ENCODE measurements at places on chromosomes 1 and 21.

DNA sequence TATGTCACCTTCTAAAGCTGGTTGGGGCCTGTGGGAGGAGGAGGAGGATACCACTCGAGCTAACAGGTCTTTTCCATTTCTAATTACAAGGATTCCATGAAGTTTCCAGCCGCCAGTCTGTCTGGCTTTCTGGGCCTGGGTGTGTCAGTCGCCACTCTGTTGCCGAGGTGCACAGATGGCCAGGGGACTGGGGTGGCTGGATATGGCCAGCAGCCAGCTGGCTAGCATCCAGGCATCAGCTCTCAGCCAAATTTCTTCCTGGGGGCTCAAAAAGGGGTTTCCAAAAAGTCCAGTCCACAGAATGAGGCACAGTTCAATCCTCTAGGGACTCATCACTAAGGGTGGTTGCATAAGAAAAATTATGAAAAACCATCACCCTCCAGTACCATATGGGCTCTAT is 32.4 kb downstream of the ITPKB start:
- DNase-seq: no peak

DNA sequence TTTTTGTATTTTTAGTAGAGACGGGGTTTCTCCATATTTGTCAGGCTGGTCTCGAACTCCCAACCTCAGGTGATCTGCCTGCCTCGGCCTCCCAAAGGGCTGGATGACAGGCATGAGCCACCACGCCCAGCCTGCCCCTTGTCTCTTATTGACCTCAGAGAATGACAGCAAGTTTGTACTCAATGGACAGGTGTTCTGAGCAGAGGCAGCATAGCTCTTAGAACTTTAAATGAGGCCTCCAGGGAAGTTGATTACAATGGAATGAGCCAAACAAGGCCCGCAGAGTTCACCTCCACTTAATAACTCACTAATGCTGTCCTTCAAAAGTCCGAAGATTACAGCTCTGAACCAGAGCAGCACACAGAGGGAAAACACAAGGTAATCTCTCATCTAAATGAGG is 10.9 kb downstream of the TMPRSS2 start:
- no peak for DNase-seq

GRCh38 chr1:230058626-230059025 is 8.4 kb upstream of the GALNT2 start:
- no peak for DNase-seq

GRCh38 chr1:21836729-21837128 is 24.7 kb downstream of the LDLRAD2 start:
- no peak for DNase-seq

DNA sequence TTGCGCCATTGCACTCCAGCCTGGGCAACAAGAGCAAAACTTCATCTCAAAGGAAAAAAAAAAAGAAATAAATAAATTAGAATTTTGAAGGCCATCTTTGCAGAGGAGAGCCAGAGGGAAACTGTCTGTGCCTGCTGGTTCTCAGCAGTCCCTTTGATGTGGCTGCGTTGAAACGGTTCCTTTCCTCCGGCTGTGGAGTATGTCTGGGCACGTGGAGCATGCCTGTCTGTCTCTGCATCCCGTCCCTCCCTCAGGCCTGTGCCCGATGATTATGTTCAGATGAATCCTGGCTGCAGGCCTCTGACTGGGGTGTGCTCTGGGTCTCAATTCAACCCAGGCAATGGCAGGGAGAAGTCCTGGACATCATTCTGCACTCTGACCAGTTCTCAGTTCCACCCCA is 33.4 kb downstream of the KIAA1614 start:
- no peak for DNase-seq

DNA sequence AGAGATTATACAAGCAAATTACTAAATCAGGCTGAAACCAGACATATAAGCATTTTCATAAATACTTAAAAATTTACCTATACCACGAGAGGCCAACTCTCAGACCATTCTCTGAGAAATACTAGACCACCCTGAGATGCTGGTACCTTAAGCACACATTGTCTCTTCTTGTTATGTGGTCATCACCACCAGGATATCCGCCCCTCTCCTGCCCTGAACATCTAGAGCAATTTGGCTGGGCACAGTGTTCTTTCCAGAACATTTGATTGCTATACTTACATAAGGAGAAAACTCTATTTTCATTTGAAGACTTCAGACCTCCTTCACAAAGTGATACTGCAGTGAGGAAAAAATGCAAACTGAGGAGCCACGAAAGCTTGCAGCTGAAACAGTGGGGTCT is 36.2 kb upstream of the DUSP10 start:
- DNase-seq: no peak

DNA sequence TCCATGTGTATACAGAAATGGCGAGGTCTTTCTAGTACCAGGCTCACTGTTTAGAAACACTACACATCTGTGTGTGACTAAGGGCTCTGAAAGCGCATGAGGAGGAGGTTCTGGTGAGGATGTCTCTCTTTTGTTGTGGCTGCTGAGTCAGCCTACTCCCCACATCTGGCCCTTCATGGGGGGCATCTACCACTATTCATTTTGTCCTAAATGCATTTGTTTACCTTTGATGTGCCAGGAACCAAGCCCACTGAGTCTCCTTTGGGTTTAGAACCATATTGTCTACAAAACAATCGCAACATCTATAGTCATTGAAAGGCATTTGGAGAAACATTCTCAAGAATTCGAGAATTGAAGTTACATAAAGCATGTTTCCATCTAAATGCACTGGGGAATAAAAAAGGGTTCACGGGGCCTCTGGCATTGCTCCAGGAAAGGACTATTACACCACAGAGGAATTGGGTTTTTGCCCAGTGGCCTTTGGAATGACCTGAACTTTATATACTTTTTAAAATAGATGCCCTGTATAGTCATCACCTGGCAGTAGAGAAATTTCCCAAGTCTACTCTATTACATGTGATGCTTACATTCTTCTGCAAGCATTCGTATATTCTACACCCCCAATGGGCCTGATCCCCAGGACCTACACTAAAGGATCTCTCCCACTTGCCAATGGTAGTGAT is 35.1 kb upstream of the ADORA3 start:
- no peak for DNase-seq

DNA sequence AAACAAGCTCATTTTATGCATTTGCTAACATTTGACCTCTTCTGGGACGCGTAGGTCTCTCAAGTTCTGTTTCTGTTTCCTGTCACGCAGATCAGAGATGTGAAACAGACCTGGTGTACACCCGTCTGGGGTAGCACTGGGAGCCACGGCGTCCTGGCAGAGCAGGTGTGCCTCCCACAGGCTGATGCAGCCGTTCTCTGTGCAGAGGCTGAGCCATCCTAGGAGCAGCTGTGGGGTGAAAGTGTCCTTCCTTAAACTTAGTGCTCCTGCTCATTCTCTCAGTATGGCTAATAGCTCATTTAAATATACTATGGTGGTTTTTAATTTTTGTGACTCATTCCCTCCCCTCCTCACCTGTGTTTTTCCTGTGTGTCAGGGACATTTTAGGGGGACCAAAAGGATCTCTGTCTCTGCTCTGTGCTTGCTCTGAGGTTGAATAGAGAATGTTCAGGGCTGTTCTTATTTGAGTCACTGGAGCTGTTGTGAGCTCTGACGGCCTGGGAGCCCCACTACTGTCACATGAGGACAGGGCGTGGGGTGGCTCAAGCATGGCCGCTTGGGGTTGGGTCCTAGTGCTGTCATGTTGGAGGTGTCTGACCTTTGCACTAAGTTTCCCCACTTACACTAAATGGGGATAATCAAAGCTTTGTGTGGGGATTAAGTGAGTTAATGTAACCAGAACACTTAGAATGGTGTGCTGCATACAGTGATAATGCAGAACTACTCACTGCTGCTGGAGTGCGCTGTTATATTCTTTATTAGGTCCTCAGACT is 43.0 kb downstream of the GALNT2 start:
- no peak for DNase-seq

GRCh38 chr1:27520651-27521050 is 30.7 kb upstream of the WASF2 start:
- no peak for DNase-seq

DNA sequence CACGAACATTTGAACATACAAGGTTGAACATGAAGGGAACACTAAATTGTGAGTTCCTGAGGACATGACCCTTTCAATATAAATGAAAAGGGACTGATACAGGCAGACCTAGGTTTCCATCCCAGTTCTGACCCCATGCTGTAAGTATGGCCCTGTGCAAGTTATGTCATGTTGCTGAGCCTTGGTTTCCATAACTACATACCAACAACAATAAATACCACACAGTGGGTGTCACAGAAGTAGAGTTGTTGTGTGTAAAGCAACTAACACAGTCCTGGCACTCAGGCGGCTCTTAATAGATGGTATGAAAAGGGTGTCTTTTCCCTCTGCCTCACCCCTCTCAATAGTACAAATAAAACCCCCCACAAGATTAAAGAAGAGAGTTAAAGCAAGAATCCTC is 140.8 kb downstream of the LMX1A start:
- no peak for DNase-seq

DNA sequence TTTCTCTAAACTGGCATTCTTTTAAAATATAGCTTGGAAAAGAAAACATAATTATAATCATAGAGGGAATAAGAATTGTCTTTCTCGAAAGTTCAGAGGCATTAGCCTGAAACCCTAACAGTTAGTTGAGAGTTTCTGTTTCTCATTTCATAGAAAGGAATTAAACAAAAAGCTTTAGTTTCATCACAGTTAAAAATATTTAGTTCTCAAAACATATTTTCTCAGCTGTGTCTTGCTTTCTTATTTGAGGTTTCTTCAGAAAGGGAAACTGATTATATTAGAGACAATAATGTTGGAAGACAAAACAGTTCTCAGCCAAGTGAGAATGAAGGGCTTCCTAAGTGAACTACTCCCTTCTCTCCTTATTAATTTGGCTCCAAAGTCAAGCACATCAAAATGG is 75.4 kb upstream of the C1orf105 start:
- DNase-seq: no peak

- no peak for DNase-seq
Measured at GRCh38 chr1:177960939-177961622, 8.8 kb downstream of the SEC16B start.
